ENCODE measurements at places on chromosomes 7 and 10.

- no peak for DNase-seq
Measured at GRCh38 chr10:62327885-62328284, 46.3 kb upstream of the ZNF365 start.

GRCh38 chr7:108463613-108464012, 7.4 kb upstream of the NRCAM start:
- DNase-seq = no peak

DNA sequence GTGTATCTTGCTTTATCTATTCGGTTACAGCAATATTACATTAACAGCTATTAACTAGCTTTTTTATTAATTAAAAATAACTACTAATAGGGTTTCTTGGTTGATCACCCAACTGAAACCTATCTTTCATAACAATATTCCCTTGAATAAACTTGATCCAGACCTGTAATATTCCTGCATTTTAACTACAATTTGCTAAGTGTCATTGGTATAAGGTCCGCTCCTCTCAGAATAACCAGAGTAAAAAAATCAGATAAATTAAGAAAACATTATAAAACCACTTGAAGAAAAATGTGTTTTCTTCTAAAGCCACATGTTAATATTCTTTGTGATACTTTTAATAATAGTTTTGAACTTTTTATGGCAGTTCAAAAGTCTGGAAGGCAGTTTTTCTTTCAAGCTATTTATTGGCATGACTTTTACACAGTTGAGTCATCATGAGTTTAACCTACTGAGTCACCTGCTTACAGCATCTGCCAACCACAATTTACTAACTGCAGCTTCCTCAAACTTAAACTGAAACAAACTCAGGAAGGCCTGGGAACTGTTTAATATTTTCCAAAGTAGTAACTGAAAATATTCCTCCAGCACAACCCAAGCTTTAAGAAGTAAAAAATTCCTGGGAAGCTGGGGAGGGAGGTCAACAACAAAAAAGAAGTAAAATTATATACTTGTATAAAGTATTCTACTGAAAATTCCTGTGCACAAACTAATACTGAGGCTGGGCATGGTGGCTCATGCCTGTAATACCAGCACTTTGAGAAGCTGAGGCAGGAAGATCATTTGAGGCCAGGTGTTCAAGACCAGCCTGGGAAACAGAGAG, 103.2 kb downstream of the NRBF2 start:
- DNase-seq = no peak

- DNase-seq = peak; percentile 75
Measured at GRCh38 chr10:99548041-99548530, 15.3 kb downstream of the NKX2-3 start.

DNA sequence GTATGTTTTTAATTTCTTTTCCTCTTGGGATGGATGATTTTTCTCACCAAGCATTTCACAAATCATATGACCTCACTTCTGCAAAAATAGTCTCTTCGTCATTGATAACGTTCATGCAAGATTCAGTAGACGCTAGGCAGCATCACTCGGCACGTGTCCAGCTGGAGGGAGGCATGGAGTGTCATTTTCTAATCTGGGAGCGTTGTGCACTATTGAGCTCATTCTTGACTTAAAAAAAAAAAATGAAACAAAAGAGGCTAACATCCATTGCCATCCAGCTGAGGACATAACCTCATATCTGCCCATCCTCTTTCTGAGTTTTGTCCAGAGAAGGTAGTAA, 56.2 kb downstream of the COL17A1 start:
- DNase-seq = no peak

- peak; percentile 81 for DNase-seq
Measured at GRCh38 chr7:121872831-121873288, at the start of gene PTPRZ1. TSS of gene PTPRZ1 (plus strand) at chr7:121873161. CDS start at chr7:121873500, 339 bp downstream.

DNA sequence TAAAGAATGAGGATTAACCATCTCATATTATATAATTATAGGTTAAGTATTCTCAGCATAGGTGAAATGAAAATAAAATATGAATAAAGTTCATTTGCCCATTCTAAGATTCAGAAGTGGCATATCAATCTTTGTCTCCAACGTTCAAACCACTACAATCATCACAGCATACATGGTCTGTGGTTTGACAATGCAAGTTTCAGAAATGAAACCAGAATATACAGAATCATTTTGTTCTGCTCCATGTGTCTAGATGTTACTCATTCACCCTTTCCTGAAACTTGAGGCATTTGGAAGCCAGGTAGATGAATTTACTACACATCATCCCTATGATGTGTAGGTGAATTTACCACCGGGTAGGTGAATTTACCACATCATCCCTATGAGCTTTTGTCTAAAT, 44.5 kb upstream of the PPP1R3A start:
- no peak for DNase-seq

DNA sequence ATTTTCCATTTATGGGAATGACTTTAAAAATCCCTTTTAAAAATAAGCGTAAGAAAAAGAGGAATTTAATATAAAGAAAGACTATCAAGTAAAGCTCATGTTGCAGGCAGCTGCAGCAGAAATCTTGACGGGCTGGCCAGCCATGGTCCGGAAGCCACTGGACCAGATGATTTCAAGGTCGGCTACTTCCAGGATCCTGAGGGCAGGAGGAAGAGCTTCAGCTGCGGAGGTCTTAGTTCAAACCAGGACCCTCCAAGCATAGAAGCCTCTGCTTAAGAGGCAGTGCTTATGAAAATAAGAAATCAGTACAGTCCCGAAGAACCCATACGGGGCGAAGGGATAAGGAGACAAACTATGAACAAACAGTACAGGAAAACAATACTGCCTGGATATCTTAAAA, 220.2 kb upstream of the CELF2 start:
- no peak for DNase-seq
